ENCODE measurements at places on chromosomes 6 and 20.

DNA sequence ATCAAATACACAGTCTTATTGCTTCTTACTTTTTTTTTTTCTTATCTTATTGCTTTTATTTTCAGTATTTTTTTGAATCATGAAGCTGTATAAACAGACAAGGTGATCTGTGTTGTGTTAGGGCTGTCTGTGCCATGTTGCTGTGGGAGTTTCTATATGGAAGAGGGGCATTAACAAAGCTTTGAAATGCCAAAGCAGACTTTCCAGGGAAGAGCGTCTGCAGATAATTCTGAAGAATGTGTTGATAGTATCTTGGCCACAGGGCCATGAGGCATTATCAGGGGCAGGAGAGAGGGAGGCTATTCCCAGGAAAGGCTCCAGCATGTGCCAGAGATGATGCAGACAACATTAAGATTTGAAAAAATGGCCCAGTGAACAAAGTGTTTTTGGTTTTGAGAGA is 354.5 kb downstream of the UTRN start:
- DNase-seq: no peak

DNA sequence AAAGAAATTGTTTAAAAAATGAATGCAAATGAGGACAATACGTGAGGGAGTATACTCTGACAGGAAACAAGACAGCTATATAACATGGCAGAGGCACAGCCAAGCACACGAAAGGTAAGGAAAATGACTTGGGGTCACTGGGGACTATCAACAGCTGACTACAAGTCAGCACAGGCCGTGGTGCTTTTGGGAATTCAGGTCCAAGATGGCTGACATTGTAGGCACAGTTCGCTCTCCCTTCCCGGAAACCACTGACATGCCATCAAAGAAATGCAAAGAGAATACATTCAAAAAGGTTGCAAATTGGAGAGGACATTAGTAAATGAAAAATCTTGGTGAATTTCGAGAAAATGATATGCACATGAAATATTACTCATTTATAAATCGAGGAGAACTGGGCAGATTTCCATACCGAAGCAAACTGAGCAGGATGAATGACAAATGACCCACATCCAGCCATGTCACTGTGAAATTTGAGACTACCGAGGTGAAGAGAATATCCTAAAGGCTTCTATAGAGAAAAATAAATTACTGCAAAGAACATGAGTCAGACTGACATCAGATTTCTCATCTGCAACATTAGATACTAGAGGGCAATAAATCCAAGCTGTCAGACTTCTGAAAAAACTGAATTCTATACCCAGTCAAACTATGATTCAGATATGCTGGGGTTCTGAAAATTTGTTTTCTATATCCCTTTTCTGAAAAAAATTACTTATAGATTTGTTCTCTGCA is 391.1 kb downstream of the BTBD9 start:
- no peak for DNase-seq

GRCh38 chr6:92888316-92888715 is 531.0 kb downstream of the EPHA7 start:
- DNase-seq: no peak

GRCh38 chr20:31933698-31934097 is 18.1 kb downstream of the PDRG1 start:
- no peak for DNase-seq

- no peak for DNase-seq
Measured at GRCh38 chr6:11732036-11732631, 46.5 kb downstream of the ADTRP start.

- DNase-seq: no peak
Measured at GRCh38 chr6:21754891-21755290, 161.3 kb downstream of the SOX4 start.

- DNase-seq: no peak
Measured at GRCh38 chr6:6931071-6932025, 176.4 kb upstream of the RREB1 start.

DNA sequence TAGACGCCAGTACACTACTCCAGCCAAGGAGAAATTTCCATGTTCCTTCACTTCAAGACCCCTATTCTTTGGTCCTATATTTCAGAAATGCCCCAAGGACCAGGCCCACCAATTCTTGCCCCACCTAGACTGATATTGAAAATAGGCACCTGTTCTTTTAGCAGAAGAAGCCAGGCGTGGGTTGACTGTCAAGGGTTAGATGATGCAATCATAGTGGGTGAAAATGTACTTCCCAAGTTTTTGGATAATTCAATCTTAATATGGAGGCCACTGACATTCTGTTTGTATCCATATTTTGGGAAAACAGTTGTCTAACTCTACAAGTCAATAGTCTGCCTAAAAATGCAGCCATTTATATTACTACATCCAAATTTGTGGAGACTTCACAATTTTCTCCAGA is 21.0 kb upstream of the SNAP91 start:
- DNase-seq: no peak

GRCh38 chr6:74651948-74652842 is 553.7 kb downstream of the COL12A1 start:
- DNase-seq: no peak

DNA sequence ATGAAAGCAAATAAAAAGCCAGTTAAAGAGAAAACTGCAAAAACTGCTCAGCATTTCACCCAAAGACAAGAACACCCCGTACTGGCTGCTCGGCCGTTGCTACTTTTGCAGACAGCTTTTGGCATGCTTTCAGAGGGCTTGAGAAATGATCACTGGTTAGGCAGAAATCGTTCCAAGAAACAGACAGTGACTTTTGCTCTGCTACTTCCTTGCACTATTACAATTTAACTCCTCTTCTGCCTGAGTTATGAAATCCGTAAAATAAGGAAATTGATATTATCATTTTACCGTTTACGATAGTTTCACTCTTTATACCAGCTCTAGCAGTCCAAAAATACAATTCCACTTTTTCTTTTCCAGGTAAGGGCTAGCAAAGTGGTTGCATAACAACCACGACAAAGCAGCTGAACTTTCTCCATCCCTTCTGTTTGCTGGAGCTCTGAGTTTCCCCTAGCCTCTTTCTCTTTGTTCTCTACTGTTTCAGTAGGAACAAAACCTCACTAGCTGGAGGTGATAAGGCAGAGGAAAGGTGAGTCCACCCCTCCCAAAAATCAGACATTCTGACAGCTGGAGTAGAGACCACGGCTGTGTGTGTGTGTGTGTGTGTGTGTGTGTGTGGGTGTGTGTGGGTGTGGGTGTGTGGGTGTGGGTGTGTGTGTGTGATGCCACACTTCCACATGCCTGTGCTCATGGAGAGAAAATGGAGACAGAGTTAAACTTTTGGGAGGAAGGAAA is 191.8 kb upstream of the RREB1 start:
- DNase-seq: no peak

DNA sequence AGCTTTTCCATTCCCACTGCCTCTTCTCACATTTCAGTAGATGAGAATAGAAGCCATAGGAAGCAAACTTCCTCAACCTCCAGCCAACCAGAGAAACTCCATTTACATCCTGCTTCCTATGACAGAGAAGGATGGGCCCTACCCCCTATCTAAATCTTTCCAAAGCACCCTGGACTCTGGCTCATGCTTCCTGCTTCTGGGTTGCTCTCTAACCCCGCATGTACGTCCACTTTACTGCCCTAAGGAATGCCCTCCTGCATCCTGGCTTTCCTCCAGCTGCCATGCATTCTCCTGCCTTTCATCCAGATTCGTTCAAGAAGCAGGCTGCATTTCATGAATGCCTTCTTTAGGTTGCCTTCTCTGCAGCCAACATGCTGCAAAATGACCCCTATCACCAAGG is 91.9 kb downstream of the FAM217A start:
- no peak for DNase-seq

- no peak for DNase-seq
Measured at GRCh38 chr6:3202999-3203696, 24.3 kb downstream of the TUBB2B start.

DNA sequence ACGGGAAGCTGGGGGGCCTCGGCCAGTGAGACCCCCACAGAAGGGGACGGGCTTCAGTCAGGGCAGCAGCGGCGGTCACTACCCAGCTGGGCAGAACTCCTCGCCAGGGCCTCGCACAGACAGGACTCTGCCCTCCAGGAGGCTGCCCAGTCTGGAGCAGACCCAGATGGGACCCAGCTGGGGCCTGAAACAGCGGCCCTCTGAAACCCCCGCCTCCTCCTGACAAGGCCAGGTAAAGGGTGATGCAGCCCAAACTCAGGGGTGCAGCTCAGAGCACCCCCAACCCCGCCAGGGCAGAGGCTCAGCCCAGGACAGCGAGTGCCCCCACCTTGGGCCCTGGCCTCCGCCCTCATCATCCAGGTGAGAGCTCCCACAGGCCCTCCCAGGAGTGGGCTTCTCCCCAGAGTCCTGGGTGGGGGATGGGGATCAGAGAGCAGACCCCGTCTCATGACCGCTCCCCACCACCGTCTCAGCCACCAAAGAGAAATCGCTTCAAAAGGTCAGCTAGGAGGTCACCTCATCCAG is 2.2 kb downstream of the EEF1A2 start:
- DNase-seq: no peak

DNA sequence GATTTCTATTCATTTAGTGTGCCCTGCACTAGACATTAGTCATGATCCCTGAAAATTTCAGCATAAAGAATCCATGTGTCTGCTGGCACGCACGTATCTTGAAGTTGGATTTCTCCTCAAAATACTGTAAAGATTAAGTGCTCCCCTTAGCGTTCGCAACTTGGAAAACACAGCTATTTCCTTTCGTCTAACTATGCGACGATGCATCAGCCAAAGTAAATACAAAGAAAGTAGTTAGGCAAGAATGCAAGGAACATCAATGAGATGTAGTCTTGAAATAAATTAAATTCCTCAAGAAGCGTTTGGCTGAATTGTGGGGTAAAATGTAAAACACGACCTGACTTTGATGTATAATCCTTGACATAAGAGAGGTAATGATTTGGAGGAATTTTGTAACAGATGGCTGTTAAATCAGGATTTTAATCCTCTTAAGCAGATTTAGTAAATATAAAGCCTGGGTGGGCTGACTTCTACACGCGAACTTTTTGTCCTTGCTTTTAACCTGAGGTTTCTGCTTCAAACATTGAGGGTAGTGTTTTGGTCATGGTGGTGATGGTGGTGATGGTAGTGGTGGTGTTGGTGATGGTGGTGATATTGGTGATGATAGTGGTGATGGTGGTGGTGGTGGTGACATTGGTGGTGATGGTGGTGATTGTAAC is 88.2 kb downstream of the FOXF2 start:
- no peak for DNase-seq

DNA sequence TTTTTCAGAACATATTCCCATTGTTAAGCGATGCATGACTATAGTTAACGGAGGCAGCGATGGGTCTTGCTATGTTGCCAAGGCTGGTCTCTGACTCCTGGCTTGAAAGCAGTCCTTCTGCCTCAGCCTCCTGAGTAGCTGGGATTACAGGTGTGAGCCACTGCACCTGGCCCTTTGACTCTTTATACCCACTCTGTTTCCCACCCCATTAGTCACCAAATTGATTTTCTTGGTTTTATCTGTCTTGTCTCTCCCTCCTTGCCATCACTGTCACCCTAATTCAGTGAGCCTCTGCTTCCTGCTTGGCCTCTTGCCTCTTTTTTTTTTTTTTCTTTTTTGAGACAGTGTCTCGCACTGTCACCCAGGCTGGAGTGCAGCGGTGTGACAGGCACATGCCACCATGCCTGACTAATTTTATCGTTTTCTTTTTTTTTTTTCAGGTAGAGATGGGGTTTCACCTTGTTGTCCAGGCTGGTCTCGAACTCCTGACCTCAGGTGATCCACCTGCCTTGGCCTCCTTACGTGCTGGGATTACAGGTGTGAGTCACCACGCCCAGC is 31.3 kb downstream of the ZFAND3 start:
- no peak for DNase-seq

DNA sequence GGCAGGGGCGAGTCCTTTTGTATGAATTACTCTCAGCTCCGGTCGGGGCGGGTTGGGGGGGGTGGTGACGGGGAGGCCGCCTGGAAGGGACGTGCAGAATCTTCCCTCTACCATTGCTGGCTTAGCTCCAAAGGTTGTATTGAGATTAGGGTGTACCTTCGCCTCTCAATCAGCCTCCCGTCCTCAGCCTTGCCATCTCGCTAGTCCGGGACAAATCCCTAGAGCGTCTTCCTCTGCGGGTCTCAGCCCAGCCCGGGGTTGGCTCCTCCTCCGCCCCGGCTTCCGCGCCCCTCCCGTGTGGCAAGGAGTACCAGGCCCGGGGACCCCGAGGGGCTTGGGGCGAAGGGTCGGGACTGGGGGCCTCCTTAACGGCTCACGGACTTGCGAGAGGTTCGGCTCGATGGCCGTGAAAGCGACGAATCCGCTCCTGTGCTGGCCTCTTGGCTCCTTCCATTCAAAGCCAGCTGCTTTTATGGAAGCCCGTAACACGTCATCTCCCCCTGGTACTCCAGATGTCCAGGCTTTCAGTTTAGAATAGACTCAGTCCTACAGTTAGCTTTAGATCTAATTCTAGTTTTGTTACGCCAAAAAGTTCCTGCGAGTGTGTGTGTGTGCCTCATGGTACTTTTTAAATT is 636 bp upstream of the EEF1A1 start:
- DNase-seq: no peak
